ENCODE measurements at places on chromosomes 3 and 15.

DNA sequence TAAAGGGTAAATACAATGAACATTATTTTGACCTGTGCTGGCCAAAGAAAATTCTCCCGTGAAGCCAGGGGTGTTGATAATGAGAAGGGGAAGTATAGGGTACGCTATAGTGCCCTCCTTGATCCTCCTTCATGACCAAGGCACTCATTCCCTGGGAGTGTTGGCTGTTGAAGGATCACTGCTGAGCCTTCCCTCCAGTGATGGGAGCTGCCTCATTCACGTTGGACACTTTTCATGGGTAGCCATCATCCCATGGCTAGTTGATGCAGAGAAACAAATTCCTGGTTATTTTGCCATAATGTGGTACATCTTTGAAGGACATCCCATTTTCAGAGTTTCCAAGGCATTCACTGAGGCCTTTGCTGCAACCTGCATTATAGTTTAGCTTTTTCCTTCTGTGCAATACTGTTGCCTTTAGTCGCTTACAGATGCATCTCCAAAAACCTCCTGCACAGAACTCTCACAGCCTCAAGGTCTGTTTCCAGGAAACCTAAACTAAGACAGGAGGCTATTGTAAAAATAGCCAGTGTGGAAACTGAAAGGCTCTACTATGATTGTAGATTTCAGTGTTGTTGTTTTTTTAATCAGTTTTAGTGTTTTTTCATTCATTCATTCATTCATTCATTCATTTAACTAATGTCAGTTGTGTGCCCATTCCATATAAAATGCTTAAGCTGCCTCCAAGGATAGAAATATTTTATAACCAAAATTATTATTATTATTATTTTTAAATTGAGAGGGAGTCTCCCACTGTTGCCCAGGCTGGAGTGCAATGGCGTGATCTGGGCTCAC lies 40.8 kb downstream of the TGFBR2 start:
- DNase-seq = no peak

DNA sequence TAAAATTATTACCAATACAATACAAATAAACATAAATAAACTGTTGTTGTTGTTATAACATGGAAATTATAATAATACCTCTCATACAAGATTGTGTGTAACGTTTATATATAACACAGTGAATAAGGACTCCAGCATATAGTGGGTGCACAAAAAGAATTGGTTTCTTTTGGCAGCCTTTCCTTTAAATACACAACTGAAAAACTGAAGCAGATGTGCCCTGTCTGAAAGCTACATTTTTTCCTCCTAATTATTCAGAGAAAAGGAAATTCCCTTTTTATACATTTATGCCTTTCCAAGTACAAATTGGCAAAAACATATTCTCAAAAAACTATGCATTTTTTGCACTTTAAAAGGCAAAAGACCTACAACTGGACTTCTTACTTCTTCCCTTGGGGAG lies 928.9 kb upstream of the NR2F2 start:
- no peak for DNase-seq

DNA sequence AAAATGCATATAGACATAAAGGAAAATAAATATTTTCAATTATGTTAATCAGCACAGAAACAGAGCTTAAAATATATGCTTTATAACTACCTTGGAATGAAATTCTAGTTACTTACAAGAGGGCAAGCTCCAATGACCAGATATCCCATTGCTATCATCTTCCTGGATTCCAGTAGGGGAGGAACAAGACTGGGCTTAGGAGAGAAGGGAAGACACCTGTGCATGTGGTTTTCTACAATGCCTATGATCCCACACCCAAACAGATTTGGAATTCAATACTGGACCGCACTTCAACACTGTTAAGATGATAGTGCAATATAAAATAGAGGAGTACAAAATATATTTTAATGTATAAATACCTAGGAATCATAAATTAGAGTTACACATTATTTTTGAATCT lies 79.6 kb downstream of the ARPP21 start:
- no peak for DNase-seq

DNA sequence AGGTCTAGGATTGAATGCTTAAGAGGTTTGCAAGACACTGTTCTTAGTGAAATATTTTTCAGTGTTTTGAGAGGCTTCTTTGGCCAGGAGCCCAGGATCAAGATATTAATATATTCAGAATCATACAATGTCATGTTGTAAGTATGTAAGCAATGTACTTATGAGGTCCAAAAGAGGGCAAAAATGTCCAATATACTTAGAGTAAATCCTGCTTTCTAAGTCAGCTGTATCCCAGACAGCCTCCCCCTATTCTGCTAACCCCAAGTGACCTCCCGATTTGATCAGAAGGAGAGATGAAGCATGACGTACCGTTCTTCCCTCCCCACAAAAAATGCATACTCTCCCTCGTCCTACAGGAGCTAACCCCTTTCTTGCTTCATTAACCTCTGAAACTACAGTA lies 70.9 kb downstream of the CHAC1 start:
- no peak for DNase-seq

DNA sequence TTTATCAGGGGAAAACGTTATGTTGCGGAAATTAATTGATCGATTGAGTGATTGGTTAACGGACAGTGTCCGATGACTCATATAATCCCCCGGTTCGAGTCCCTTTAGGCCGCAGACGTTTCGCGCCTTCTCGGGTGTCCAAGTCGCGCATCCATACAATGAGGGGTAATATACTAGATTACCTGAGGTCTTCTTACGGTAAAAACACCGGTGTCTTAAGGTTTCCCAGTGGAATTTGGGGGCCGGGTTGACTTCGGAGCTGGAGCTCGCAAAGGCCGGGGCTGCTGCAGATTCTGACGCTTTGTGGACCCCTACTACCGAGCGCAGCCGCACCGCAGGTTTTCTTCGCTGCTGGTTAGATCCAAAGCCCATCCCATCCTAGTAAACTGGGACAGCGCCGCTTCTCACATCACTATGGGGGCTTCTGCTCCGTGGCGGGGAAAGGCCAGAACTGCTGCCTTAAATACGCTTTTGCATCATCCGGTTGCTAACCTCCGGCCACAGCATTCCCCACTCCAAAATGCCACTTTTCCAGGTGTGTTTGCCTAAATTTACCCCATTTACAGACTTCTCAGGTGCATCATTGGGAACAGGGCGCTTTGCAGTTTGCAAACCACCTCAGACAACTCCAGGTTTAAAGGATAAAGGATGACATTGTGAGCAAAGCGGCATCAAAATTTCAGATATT lies 858 bp upstream of the SACM1L start:
- peak; percentile 62 for DNase-seq

DNA sequence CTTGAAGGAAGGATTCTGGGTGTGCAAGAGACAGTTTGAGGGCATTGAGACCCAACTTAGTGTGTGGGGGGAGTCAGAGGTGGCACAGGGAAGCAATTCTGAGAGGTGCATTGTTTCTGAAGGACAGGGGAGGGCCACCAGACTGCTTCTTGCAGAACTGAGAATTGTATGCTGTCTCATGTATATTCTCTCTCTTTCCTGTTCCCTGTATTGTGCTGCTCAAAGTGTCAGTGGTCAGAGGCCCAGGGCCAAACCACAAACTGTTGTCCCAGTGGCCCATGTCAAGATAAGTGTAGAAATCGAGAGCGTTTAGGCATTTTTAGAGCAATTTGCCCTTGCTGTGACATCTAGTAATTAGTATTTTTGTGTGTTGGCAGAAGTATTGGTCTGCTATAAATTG lies 567.1 kb downstream of the EDEM1 start:
- no peak for DNase-seq

GRCh38 chr15:97929456-97930229 lies 30.9 kb upstream of the ARRDC4 start:
- DNase-seq = no peak

- DNase-seq = peak; percentile 86
Observed at GRCh38 chr15:73972984-73973682, 19.0 kb downstream of the STOML1 start.

- no peak for DNase-seq
Observed at GRCh38 chr3:59605944-59606534, 556.2 kb upstream of the CFAP20DC start.

DNA sequence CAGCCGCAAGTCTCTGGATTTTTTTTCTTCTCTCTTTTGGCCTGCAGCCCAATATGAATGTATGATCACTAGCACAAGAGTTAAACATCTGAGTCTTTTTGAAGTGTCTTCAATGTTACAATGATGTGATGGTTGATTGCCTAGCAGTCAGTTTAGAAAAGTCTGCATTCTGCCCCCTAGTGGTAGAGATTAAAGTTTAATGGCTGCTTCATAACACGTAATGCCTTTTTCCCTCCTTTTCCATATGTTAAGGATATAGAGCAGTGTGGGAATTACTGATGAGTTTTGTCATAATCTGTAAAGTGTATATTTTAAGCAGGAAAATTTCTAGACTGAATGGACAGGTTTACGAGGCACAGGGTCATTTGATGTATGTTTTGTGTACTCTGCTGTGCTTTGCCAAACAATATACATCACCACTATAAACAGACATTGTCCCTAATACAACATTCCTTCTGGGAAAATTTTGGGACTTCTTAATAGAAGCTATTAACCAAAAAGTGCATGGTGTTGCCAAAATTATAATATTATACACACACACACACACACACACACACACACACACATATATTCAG lies 1038.5 kb upstream of the NR2F2 start:
- no peak for DNase-seq

- no peak for DNase-seq
Observed at GRCh38 chr3:74630602-74631001, 16.1 kb upstream of the CNTN3 start.

DNA sequence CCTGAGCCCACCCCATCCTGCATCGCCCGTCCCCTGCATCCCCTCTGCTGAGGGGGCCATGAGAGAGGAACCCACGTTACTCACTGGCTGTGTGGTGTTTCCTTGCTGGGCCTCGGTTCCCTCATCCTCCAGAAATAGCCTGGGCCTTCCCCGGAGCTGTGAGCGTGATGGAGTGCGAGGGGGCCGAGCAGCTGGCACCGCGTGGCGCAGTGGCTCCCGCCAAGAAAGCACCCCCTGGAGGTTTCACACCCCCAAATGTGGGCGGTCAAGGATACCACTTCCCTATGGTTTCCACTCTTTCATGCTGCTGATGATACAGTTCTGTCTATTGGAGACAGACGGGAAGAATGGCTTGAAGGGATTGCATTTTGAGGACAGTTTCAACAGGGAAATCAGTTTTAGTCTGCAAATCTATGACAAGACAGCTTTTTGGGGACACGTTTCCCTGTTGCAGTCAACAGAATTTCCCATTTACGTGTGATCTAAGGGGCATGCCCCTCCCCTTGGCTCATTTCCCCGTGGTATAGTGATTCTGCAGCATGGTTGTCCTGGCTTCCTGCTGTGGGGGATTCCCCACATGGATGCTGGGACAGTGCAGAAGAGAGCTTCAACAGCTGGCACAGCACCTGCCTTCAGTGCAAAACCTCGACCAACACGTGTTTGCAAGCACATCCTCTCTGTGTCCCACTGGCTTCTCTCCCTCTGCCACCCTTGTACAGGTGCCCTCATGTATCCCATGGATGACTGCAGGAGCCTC lies 377.5 kb downstream of the LRTM1 start:
- no peak for DNase-seq

DNA sequence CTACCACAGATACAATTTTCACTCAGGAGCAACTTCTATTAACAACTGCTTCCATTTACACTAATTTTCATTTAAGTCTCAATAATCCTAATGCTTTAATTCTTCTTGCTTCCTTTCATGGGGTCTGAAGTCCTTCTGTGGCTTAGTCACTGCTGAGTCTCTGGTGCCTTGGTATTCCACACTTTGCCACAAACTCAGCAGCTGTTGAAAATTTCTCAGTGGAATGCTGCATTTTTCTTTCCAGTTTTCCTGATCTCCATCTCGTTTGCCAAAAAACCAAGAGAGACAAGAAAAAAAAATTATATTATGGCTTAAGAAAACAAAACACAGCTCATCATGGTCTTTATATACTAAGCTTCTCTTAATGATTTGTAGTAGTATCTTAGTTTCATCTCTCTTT lies 269.2 kb upstream of the AZI2 start:
- DNase-seq = no peak

DNA sequence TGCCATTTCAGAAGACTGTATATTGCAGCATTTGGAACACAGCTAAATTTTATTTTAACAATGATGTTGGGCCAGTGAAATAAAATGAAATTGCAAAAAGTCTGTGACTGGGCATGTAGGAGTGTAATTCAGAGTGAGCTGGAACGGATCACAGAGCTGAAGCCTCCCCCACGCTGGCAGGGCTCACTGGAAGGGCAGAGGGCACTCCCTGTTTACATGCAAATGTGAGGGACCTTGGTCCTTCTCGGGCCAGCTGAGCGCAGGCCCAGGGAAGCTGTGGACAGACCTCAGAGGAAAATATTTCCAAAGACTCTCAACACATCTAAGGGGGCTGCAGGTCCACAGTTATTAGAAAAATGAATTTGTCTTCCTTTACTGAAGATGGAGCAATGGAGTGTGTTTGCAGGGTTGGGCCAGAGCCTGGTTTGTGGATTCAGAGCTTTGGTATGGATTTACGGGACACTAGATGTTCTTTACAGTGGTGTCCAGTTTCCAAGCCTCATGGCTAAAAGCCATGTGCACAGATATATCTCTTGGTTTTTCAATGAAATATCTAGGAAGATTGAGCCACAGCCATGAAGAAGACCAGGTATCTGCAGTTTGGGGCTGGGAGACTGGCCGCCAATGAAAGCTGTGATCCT lies 32.0 kb downstream of the TRPM1 start:
- DNase-seq = no peak

DNA sequence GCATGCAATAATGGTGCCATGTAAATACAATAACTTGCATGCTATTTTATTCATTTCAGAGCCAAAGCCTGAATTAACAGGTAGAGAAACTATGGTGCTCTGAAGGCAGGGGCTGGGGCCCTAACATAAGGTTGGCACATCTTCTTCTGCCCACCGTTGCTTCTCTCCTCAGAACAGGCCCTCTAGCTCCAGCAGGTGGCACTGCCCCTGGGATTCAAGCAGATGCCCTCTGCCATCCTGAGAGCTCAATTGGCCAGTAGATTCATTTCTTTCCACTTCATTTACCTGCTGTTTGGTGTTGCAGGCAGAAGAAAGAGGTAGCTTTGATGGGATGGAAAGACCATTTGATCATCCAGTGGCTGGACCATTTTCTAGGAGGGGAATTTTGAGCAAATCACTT lies 130.5 kb downstream of the FOXB1 start:
- no peak for DNase-seq

- DNase-seq = no peak
Observed at GRCh38 chr3:72675243-72675642, 173.0 kb downstream of the SHQ1 start.

DNA sequence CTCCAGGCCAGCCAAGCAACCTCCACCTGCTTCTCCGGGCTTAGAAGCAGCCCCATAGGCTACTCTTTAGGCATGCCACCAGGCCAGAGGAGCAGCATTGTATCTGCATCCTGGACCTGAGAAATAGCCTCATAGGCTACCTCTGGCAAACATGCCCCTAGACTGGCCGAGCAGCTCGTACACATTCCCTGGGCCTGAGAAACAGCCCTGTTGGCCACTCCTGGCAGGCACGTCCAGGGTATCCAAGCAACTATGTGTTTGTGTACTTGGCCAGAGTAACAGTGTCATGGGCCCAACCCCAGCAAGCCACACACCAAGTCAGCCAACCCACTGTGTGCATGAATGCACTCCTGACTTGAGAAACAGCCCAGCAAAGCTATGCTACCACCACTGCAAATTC lies 498.7 kb upstream of the CDIN1 start:
- no peak for DNase-seq

Measured in mesenchymal stem cell (in vitro differentiated cells and primary cell).